PC-9 (cell line): ENCODE measurements at places on chromosomes 1 and 21. TPM values are rescaled to one million over a fixed set of nuclear protein-coding genes. Genes with fewer than 3 reads are reported as not detected.

Gene RYR2
- not detected in 2 replicates for total RNA-seq

Gene SRGAP2C
- 49.9 and 54.0 TPM in 2 replicates for total RNA-seq

Gene KIRREL1
- 25.8 and 30.7 TPM in 2 replicates for total RNA-seq

Gene DISC1
- total RNA-seq, result 7.4 and 12.1 TPM in 2 replicates

Gene SNX7
- 25.3 and 25.4 TPM in 2 replicates for total RNA-seq

Gene RNU1-4
- total RNA-seq, result 1,333 and 3,235 TPM in 2 replicates

Gene TFAP2E
- total RNA-seq, result 0.72 and 1.3 TPM in 2 replicates

Gene DSCAM
- not detected in 2 replicates for total RNA-seq

Gene LRRC71
- not detected in 2 replicates for total RNA-seq

Gene PTBP2
- 11.5 and 14.0 TPM in 2 replicates for total RNA-seq

Gene SLC44A3
- total RNA-seq, result 11.0 and 17.5 TPM in 2 replicates

Gene MROH7
- 0.45 TPM in 1 of 2 replicates, not detected in the other for total RNA-seq

Gene UBXN10
- total RNA-seq, result 9.4 and 11.9 TPM in 2 replicates

Gene LDLRAD1
- 1.6 TPM in 2 replicates for total RNA-seq

Gene UHMK1
- total RNA-seq, result 34.8 and 49.5 TPM in 2 replicates

Gene NECTIN4
- total RNA-seq, result 8.8 and 9.0 TPM in 2 replicates

Gene DCST1
- total RNA-seq, result 0.22 and 0.43 TPM in 2 replicates

Gene MEF2D
- 25.5 and 33.5 TPM in 2 replicates for total RNA-seq

Gene NEGR1
- 0.23 and 0.44 TPM in 2 replicates for total RNA-seq

Gene PLA2G2C
- total RNA-seq, result 0.48 and 0.55 TPM in 2 replicates

Gene SH3BGR
- 3.3 and 4.5 TPM in 2 replicates for total RNA-seq

Gene SPRR1A
- total RNA-seq, result not detected in 2 replicates

Gene NBPF3
- 19.2 and 23.6 TPM in 2 replicates for total RNA-seq

Gene FUBP1
- 101 and 152 TPM in 2 replicates for total RNA-seq

Gene TRNP1
- total RNA-seq, result 7.4 and 7.9 TPM in 2 replicates

Gene FAM72A
- total RNA-seq, result 13.2 and 20.0 TPM in 2 replicates

Gene FCRL1
- total RNA-seq, result not detected in 2 replicates

Gene UMODL1
- 0.25 TPM in 1 of 2 replicates, not detected in the other for total RNA-seq

Gene MAP3K21
- 18.2 and 18.3 TPM in 2 replicates for total RNA-seq

Gene CD53
- total RNA-seq, result not detected in 2 replicates

Gene ARTN
- 17.4 and 33.6 TPM in 2 replicates for total RNA-seq

Gene BTBD8
- 8.1 TPM in 2 replicates for total RNA-seq

Gene NDUFS2
- 99.5 and 107 TPM in 2 replicates for total RNA-seq

Gene CFAP141
- not detected in 2 replicates for total RNA-seq

Gene KCNH1
- not detected in 2 replicates for total RNA-seq
